Left kidney (tissue), 8 donors: ENCODE measurements at places on chromosomes 7 and 10. TPM values are rescaled to one million over a fixed set of nuclear protein-coding genes. Genes with fewer than 3 reads are reported as not detected.

DNA sequence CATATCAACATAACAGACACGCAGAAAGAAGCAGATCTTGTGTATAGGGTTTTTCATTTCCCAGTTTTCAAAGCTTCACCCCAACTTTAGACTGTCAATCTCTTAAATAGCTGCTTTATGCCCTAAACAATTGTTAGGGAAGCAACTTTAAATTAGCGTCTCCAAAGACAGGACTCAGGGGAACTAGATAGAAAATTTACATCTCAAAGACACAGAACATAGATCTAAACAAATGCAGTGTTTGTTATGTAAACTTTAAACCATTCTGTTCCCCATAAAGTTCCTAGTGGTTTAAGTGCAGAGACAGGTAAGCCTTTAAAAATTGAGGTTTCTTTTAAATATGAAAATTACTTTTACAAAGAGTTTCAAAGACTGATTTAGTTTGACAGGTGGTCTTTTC lies 379.2 kb upstream of the GHITM start:
- DNase-seq: no peak

- no peak for DNase-seq
Observed at GRCh38 chr10:71213761-71214440, 1.5 kb downstream of the UNC5B start.

- no peak for DNase-seq
Observed at GRCh38 chr7:2110610-2111396, 121.9 kb downstream of the MAD1L1 start.

DNA sequence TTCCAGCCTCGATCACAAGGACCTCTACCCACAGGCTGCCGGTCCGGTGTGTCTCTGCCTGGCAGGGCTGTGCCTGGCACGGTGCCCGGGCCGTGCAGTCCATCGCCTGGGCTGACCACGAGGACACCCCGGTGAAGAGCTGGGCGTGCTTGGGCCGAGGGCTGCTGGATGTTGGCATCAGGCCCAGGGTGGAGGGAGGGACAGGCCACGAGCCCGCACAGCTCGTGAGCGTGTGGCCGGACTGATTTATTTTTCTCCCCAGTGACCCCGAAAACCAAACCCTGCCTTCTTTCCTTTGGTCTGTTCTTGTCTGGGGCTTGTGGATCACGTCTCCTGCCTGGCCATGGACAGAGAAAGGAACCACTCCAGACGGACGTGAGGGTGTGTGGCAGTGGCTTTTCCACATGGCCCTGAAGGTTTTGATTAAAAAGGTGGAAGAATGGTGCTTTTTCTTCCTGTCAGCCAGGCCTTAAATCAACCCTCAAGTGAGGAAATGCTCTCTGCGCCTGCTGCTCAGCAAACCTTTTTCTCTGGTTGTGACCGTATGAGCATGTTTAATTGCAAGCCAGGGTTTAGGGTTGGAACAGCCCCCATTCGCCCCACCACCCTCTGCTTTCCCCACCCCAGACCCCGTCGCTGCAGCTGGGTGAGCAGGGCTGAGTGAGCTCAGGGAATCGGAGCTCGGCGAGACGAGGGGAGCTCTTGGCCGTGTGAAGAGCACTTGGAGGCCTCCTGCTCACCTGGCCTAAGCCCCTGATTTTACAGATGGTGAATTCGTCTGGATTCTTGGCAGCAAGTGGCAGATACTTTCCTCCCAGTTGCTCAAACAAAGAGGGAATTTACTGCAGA lies 130.1 kb downstream of the RGS10 start:
- peak; percentile 65 for DNase-seq

GRCh38 chr7:26656735-26657134 lies 207.7 kb downstream of the SKAP2 start:
- DNase-seq: no peak

DNA sequence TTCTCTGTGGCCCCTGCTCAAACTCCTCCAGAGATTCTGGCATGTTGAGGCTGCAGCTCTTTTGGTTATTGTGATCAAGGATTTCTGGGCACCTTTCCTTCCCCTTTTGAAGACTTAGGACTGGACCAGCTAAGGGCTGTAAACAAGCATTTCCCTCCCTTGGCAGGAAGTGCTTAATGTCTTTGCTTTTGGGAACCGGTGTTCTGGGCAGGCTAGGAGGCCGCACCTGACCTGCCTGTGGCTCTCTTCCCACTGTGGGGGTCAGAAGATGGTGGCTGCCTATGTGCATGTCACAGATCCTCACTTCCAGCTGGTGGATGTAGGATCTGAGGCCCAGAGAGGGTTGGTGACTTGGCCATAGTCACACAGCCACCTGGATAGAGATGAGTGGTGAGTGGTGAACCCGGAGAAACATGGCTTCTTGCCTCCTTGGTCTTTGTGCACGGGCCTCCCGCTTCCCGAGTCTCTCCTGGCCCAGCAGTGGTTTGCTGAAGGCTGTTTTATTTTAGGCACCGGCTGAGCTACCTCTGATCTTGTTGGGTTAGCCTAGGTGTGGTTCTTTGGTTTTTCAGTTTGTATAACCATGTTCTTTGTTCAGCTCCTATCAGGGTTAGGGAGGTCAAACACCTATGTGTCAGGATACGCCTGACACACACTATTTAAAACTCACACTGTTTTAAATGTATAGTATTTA lies 82.0 kb downstream of the GRK5 start:
- DNase-seq: no peak

The ITGA8 gene
- 47.7 TPM for polyA plus RNA-seq

GRCh38 chr7:73865738-73866445 lies 4.9 kb downstream of the TMEM270 start:
- DNase-seq: no peak
